Kasumi-1 (cell line): ENCODE measurements at places on chromosomes 12 and 14.

DNA sequence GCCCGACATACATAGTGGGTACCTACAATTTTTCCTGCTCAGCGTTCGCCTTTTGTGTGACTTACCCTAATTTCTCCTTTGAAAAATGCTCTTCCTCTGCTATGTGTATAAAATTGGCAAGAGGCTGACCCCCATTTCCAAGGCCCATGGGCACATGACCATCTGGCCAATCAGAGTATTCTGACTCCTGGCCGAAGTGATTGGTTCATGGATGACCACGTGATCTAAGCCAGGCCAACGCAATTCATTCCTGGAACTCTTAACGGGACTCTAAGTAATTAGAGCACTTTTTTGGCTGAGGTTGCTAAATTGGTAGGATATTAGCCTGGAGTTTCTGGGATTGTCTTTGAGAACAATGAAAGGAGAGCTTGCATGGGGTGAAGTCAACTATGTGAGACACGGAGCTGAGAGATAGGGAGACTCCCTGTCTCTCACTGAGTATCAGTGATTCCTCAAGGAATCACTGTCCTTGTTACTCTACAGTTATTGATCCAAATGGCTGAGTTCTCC, 110.1 kb upstream of the TBX3 start:
- no peak for DNase-seq

GRCh38 chr12:6923851-6924250, 3.9 kb upstream of the ATN1 start:
- no peak for DNase-seq

GRCh38 chr12:14959463-14959862, 1.9 kb downstream of the ARHGDIB start:
- peak; percentile 13 for DNase-seq

- DNase-seq, result no peak
These were observed 7.9 kb upstream of the GNG2 start for GRCh38 chr14:51852541-51852940.

DNA sequence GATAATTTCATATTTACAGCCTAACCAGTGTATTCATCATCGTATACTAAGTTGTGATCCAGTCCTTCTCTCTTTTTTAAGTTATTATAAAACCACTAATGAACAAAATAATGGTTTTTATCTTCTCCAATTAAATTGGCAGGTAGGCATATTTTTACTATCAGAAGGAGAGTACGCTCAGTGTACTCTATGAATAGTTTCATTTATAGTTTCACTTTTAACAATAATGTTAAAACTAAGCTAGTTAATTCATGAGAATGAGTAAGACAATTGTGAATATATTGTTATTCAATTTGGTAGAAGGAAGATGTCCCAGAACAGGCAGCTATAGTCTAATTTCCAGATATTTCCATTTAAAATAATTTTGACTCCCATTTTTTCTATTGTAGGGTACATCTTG, 277.1 kb downstream of the RASSF9 start:
- DNase-seq, result no peak

- no peak for DNase-seq
These were observed 224.2 kb downstream of the KCNC2 start for GRCh38 chr12:74985293-74985985.

- no peak for DNase-seq
These were observed 179.7 kb downstream of the SLC6A15 start for GRCh38 chr12:84732828-84733340.

DNA sequence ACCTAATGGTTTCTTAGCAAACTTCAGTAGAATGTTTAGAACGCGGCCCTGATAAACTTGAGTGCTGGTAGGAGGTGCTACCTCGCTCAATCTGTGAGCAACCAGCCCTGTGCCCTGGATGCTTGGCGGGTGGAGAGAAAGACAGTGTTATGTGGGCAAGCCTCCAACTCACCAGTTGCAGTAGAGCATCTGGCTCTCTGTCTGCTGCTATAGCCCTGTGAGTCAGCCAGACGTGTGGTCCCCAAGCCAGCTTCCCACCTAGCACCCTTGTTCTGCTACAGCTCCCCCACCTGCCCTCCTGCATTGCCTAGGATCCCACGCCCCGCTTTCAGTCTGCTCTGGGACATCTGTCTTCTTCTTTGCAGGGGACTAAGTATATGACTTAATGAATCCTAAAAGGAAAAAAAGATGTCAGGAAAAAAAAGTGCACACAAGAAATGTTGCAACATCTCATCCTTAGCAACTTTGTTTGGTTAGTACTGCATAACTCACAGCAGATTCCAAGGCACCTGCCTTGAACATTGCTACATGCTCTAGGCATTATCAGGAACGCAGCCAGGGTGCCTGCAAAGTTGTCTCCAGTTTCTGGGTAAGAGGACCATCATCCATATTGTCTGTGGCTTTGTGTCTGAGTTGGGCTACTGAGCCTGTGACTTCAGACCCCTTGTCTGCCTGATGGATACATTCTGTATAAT, 13.6 kb downstream of the SNRNP35 start:
- DNase-seq, result no peak

DNA sequence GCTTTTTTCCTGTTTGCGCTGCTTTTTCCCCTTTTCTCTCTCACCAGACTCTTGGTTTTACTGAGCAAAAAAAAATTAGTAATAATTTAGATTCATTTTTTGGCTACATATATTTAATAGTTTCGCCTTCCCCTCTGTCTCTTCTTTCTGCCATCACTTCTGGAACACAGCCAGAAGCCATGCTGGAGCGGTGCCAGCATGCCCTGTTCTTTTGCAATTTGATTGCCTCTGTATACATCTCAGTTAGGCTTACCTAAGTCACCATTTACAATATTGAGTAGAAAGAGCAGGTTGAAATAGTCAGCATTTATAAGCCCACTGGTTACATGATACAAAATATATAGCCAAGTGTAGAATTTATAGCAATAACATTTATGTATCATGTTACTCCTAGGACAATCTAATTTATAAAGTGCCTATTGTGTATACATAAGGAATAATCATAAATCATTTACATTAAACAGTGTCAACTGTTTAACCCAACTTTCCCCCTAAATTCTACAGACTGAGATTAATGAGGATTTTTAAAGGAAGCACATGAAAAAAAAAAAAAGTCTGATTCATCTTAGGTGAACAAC, 413.8 kb upstream of the SOX5 start:
- no peak for DNase-seq

DNA sequence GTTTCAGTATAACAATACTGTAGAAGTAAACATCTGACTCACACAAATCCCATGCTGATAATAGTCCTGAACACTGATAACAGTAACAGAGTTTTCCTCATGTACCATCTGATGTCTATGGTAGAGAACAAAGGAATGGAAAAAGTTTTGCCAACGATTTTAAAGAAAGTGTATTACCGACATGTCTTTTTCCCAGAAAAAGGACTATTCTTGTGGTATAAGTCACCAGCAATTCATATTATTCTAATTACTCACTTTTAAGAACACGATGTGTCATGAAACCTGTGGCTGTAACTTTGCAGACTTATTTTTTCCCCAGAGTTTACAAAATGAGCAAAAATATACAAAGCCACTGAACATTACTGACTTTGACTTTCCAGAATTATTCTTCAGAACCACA, 40.1 kb upstream of the DCN start:
- no peak for DNase-seq

DNA sequence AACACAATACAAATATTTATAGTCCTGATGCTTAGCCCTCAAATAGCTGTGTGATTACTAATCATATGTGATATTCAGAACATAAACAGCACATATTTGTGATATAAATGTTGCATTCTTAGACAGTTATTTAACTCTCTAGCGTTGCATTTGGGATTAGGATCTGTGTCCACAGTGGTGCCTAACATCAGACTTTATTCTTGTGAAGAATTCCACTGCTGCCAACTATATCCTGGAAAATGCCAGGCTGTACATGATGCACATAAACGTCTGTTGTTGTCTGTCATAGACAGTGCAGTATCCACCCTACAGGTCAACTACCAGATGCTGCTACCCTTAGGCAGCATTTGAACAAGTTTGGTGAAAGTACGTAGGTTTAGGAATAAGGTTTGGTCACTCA, 39.0 kb downstream of the SLC38A4 start:
- no peak for DNase-seq

DNA sequence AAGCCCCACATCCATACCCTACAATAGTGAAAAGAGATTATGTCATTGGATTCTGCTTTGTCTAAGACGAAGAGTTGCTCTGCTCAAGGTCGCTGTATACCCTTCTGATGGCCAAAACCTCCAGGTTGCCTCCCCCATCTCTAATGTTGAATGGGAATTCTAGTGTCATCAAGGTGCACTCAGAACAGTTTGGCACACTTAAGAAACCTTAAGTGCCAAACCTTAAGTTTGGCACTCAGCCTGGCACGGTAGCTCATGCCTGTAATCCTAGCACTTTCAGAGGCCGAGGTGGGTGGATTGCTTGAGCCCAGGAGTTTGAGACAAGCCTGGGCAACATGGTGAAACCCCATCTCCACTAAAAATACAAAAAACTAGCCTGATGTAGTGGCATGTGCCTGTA, 1245.6 kb upstream of the SEL1L start:
- no peak for DNase-seq

DNA sequence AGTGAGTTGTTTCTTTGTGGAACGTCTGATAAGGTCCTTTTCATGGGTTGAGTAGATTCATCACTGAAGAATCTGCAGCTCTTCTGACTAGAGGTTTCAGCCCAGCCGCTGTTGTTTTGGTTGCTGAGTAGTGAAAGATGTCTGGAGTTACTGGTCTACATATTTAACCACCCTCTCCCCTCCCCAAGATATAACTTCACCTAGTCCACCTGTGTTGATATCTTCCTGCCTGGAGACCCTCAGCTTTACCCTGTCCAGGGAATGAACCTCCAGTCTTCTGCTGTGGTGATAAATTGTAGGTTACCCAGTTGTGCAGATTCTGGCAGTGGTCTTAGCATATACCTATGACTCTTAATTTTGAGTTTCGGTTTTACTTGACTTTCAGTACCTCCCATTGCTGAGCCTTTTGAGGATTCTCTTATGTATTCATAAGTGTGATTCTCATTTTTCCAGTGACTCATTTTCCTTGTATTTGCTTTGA, 62.9 kb downstream of the CCDC91 start:
- DNase-seq, result no peak

- no peak for DNase-seq
These were observed 20.1 kb downstream of the SPRING1 start for GRCh38 chr12:116717466-116718437.

- DNase-seq, result no peak
These were observed 114.3 kb upstream of the PCED1B start for GRCh38 chr12:46965137-46965536.

DNA sequence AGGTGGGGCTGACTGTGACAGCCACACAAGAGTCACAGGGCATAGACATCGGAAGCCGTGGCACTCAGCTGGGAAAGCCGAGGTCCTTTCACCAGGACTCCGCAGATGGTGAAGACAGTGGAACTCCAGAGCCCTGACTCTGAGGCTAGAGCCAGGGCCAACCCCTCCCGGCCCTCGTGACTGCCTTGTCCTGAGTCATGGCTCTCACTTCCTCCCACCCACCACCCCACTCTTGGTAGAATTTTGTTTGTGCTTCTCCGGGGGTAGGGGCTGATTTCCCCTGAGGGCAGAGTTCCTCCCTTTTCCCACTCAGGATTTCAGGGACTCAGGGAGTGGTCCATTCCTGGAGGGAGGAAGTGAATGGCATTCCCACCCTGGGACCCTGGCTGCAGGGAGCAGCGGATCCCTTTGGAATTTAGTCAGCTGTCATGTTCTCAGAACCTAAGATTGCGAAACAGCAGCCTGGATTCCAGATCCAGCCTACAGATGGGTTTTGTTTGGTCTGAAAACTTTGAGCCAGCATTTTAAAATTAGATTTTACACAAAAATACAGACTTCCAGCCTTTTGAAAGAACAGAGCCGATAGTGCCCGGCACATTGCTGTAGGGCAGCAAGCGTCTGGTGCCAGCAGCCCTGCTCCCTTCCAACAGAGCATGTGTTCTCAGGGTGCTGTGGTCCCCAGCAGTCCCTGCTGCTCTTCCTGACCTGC, 50.7 kb downstream of the TPCN1 start:
- no peak for DNase-seq

DNA sequence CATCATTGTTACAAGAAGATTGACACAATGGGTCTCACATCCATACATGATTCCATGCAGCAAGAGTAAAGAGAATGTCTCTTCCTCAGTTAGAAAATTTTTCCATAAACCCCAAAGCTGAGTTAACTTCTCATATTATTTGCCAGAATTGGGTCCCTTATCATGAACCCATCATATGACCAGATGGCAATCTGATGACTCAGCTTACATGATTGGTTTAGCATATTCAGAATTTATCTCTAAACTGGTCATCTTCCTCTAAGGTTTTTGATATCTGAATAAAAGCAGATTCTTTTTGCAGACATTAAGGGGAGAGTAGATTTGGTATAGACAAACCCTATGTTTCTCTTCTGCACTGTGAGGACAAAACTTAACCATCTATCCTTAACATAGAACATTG, 174.9 kb downstream of the PIK3C2G start:
- DNase-seq, result no peak

GRCh38 chr14:90061685-90062126, at the start of gene KCNK13:
Gene KCNK13, plus strand, starts transcription at chr14:90061994. Its CDS starts 212 bp downstream, at chr14:90062206.
- DNase-seq, result no peak

- DNase-seq, result no peak
These were observed 77.0 kb downstream of the SLC25A47 start for GRCh38 chr14:100400115-100400514.

GRCh38 chr14:58815161-58815701, 177.5 kb downstream of the DACT1 start:
- DNase-seq, result no peak

- DNase-seq, result no peak
These were observed 84.3 kb upstream of the OTX2 start for GRCh38 chr14:56894591-56894991.
